Right forelimb (tissue), 1 donor: ENCODE measurements at places on chromosomes 16 and 17.

DNA sequence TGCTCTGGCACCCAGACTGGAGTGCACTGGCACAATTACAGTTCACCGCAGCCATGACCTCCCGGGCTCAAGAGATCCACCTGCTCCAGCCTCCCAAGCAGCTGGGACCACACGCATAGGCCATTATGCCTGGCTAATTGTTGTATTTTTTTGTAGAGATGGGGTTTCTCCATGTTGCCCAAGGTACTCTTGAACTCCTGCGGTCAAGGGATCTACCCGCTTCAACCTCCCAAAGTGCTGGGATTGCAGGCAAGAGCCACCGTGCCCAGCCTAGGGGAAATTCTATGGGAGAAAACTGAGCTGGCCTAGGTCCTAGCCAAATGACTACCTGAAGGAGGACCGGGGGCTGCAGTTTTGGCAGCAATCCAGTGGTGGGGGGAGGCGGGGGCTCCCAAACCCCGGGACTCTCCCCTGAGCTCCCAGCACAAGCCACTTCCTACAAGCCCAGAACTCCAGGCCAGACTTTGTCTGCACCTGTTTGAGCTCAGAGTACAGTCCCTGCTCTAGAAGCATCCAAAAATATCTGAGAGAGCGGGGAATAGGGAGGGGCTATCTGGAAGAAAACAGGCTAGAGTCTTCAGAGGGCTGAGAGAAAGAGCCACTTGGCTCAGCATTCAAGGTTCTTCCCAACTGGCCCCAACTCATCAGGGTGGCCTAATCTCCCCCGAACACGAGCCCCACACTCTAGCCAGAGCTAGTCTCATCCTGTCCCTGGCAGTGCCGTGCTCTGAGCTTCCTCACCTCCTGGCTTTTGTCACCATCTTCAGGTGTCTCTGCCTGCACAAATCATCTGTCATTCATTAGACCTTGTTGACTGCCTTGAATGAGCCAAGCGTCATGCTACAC lies 9.1 kb downstream of the SRL start:
- no peak for DNase-seq

DNA sequence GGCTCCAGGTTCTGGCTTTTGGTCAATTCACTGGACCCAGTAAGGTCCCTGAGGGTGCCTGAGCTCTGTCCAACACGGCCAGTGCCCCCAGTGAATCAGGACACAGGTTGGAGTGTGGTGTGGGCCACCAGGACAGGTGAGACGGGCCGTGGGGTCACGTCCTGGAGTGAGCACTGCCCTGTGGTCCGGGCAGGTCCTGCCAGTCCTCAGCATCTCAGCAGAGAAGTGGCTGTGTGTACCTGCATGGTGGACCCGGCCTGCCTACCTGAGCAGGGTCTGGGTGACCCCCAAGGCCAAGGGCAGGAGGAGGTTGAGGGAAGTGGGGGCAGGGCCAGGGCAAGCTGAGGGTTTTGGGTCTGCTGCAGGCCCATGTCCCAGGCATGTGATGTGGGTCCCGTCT lies 1.9 kb upstream of the GNG13 start:
- no peak for DNase-seq

GRCh38 chr16:54591816-54592246 lies 305.2 kb upstream of the IRX3 start:
- no peak for DNase-seq

- no peak for DNase-seq
Measured at GRCh38 chr16:23771027-23771426, 16.2 kb downstream of the CHP2 start.

DNA sequence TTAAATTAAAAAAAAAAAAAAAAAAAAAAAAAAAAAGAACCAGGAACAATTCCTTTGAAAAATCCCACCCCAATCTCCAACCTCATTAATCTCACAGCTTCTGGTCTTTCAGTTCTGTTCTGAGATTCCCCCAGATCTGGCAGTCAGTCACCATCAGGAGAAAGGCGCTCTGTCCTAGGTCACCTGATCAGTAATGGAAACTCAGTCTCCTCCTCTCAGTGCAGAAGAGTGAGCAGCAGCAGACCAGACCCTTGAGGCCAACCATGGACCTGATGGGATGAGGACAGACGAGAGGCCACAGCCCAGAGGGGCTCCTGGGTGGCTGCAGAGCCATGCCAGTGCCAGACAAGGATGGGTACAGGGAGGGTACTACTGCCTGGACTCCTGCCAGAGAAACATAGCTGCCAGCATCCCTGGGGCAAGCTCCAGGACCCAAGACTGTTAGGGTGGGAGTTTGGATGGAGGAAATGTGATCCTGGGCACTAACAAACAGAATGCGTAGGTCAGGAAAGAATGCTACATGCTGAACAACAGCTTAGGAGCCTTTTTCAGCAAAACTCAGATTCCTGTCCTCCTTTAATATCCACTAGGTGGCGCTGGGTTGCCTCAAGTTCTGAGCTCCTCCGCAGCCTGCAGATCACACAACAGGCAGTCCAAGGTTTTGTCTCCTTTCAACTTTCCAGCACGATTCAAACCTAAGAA lies 28.7 kb downstream of the MPG start:
- DNase-seq, result no peak

DNA sequence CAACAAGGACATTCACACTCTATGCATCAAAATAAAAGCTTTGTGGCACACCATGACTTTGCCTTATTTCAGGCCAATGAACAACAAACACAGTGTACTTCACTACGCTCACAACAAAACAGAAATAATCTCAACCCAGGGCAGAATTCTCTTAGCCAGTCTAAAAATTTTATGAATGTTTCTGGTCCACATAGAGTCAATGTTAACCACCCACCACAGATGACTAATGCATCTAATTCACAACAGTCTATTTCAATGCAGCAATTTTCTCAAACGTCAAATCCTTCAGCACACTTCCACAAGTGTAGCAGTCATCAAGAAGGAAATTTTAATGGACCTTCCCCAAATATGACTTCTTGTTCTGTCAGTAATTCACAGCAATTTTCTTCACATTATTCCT lies 101.7 kb downstream of the CHD9 start:
- no peak for DNase-seq

DNA sequence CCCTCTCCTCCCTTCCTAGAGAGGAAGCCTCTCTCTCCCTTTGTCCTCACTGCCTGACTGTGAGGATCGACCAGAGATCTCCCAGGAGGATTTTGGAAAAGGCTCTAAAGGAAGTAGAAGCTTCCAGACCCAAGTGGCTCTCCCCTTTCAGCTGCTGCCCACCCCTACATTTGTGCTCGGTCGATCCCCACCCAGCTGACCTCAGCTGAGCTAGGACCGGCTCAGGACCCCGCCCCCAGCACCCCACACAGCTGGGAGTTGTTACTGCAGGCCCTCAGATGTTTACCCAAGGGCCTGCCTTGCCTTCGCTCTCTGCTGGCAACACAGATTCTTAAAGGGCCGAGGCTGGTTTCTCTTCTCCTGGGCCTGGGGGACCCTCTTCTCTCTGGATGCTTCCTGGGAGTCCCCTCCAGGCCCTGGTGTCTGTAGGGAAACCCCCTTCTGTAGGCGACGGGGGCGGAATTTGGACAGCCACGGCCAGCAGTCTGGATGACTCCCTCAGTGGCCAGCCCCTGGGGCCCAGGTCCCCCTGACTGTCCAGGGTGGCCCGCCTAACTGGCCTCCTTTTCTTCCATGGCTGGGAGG lies 26.9 kb upstream of the TIMP2 start:
- no peak for DNase-seq

- DNase-seq, result no peak
Measured at GRCh38 chr16:22912654-22913053, 98.7 kb downstream of the HS3ST2 start.

GRCh38 chr16:67525176-67525860 lies 3.3 kb upstream of the RIPOR1 start:
- DNase-seq, result no peak
